ENCODE measurements at places on chromosomes 12 and 14. TPM values are rescaled to one million over a fixed set of nuclear protein-coding genes. Genes with fewer than 3 reads are reported as not detected.
A peak's percentile ranks its signal among the peaks of the same experiment; 100 is the strongest.

GRCh38 chr12:131963381-131963780 lies 13.6 kb downstream of the EP400 start:
- no peak for DNase-seq

GRCh38 chr12:132260721-132261120 lies 68.7 kb downstream of the GALNT9 start:
- DNase-seq, result peak; percentile 78

GRCh38 chr12:105573574-105573973 lies 243.1 kb downstream of the C12orf75 start:
- DNase-seq, result no peak

DNA sequence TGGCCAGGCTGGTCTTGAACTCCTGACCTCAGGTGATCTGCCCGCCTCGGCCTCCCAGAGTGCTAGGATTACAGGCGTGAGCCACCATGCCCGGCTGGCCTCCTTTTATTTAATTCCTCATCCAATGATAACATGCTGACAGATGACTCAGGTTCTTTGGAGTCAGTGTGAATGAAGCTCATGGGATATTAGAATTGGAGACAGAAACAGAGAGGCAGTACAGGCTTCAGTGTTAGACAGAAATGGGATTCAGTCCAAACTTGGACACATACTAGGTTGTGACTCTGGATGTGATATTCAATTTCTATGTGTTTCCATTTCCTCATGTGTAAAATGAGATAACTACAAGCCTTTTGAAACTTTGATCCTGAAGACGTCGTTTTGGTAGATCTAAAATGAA lies 47.3 kb downstream of the PDE3A start:
- DNase-seq, result no peak

DNA sequence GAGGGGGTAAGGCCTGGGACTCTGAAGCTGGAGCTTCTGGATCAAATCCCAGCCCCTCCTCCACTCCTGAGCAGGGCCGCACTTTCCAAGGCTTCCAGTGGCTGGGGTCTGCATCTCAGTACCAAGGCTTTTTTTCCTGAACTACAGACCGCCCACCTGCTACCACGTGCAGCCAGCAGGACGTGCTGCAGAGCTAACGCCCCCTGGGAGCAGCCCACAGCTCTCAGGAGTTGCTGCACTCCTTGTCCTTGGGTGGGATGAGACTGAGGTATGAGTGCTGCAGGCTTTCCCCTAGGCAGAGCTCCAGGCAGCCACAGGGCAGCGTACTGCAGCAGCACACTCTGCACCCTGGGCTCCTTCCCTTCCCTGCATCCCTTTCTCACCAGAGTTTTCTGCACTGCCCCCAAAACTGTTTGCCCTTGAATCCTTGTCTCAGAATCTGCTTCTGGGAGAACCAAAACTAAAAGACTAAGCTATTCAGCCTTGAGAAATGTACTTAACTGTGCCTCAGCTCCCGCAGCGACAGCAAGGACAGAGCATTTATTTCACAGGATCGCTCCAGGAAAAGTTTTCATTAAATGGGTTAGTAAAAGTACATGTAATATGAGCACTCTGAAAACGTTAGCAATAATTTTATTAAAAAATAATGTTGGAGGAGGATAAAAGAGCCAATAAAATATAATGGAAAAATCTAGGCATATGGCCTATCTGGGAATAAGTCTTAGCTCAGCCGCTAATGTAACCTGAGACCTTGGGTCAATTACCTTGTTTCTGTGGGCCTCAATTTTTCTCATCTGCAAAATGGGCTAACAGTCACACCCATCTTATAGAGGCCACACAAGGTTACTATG lies 25.5 kb downstream of the RBM19 start:
- DNase-seq, result no peak

GRCh38 chr12:112738531-112738930 lies 53.0 kb upstream of the RPH3A start:
- no peak for DNase-seq

DNA sequence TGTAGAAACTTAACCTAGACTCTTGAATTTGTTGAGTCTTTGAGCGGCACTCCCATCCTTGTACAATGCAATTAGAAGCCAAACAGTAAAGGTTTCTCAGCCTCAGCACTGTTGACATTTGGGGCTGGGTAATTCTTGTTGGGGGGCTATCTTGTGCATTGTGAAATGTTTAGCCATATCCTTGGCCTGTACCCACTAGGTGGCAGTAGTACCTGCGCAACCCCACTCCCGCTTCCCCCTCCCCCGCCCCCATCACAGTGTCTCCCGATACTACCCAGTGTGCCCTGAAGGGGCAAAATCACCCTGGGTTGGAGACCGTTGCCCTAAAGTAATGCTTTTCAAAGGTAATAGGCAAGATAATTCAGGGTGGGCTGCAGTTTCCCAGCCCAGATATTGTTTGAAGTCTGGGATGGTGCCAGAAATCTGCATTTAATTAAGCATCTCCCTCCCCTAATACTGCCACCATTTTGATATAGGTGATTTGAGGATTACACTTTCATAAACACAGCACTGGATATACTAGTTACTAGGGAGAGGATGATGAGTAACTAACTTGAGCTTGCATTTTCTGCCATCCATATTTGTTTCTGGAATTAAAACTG lies 1.8 kb downstream of the COX6A1 start:
- DNase-seq, result peak; percentile 55

- no peak for DNase-seq
Measured at GRCh38 chr14:75366963-75367362, 60.9 kb upstream of the JDP2 start.

GRCh38 chr12:47834199-47834903 lies 14.6 kb upstream of the HDAC7 start:
- no peak for DNase-seq

DNA sequence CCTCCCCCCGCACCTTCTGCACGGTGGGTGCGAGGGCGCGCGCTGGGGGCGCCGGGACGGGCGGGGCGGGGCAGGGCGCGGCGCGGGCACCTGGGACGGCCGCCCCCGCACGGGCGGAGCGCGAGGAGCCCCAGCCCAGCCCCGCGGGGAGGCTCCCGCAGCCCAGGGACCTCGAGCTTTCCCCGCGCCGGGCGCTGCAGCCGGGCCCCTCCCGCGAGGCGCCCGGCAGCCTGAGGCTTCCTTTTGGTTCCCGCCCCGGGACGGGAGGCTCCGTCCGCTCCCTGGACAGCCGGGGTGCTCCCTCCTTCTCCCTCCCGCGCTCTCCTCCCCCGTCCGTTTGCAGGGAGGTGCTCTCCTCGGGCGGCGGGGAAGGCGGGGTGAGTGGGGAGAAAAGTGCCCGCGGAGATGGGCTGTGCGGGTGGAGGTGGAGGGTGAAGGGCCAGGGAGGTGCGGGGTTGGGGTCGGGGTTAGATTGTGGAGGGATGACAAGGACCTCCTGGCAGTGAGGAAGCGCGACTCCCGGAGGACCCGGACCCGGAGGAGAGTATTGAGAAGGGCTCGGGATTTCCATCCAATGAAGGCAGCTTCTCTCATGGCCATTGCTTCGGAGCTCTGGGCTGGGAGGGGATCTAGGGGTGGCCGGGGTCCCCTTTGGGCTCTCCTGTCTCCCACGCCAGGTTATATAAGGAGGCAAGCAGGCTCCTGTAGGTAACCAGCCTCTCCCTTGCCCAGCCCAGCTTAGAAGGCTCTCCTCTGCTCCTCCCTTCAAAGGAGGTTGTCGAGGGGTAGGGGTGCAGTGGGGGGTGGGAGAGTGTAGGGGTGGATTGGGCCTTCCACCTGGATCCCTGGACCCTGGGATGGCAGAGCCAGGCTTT lies 645 bp downstream of the JDP2 start:
- DNase-seq, result peak; percentile 38

GRCh38 chr12:69660164-69660863 lies 38.8 kb downstream of the BEST3 start:
- no peak for DNase-seq

GRCh38 chr12:29599381-29599780 lies 101.9 kb upstream of the OVCH1 start:
- DNase-seq, result no peak

- DNase-seq, result no peak
Measured at GRCh38 chr14:97408503-97408902, 611.3 kb downstream of the VRK1 start.

GRCh38 chr12:84058136-84058535 lies 854.5 kb downstream of the SLC6A15 start:
- no peak for DNase-seq

DNA sequence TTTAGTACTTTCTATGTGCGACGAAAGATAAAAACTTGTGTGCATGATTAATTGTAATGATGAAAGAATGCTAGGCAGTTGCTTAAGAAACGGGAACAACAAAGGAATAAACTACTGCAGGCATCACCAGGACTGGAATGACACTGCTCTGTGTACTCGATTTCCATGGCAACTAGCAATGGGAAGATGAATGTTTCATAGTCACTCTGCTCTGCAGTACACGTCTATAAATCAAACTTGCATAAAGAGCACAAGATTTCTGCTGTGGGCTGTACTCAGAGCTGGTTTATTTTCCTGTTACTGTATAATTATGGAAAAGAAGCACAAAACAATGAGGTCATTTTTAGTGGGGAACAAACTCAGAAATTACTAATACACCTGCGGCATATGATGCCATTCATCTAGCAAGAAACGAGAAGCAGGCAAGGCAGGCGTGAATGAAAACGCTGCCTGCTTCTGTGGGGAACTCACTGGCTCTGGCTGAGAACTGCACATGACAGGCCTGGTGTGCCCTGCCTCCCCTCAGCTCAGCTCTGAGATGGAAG lies 41.8 kb downstream of the EFCAB11 start:
- peak; percentile 23 for DNase-seq

DNA sequence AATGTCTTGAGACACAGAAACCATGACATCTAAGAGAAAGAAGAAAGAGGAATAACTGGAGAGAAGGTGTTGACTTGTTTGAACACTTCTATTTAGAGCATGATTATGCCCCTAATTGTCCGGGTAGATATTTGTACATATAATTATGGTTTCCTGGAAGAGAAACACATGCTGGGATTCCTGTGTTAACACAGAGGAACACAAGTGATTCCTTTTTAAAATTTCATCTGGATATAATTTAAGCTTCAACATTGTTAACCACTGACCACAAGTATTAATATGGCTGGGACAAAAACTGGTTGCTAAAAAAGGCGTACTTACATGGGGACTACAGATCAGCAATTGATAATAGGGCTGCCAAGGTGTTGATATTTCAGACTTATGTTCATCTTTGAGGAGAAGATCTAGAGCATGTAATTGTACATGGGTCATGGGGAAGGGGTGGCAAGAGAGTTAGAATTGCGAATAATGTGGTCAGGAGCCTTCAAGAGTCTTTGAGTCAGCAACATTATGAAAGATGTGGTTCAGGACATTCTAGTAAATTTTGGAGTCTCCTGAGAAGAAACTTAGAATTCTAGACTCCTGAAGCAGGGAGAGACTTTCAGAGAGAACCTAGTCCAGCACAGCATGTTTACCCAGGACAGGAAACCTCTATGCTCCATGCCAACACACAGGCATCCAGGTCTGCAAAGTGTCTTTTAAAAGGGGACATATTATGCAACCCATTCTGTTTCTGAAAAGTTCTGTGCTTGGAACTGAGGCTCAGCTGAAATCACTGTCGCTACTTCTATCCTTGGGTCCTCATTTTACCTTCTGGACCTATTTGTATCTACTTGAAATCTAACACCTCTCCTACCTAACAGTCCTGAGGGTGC lies 56.5 kb downstream of the SLC38A1 start:
- DNase-seq, result no peak

GRCh38 chr14:96917442-96917963 lies 120.3 kb downstream of the VRK1 start:
- DNase-seq, result no peak

DNA sequence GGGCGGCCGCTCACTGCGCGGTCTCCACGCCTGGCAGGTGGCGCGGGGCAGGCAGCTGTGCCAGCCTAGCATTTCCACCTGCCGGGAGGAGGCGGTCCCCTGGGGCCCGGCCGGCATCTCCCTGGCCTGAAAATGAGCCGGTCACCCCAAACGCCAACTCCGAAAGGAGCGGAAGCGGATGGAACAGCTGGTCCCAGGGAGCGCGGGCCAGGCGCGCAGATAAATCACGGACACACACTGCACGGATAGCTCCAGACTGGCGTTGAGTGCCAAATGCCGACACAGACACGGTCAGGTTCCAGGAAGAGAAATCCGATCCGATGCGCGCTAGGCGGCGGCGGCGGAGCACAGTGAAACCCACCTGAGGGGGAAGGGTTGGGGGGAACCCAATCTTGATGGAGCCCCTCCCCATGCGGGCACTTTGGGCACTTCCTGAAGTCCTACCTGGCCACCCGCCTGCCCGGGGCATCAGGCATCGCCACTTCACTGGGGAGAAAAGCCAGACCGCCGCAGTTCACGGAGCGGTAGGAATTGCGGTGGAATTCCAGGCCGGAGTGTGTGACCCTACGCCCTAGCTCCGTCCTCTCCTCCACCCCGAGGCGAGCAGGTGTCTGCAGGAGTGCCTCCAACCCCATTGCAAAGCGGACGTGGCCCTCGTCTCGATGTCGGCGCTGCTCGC lies 624 bp upstream of the PLEKHD1 start:
- peak; percentile 28 for DNase-seq

GRCh38 chr14:66496188-66496807 lies 10.1 kb downstream of the CCDC196 start:
- DNase-seq, result no peak

CLEC9A gene
- total RNA-seq, result not detected

REC8 gene
- 23.6 TPM for total RNA-seq

VWF gene
- total RNA-seq, result 306 TPM

PRB2 gene
- not detected for total RNA-seq

FERMT2 gene
- total RNA-seq, result 50.8 TPM

PTPRB gene
- total RNA-seq, result 84.0 TPM

ARHGEF25 gene
- total RNA-seq, result 8.9 TPM

FGF23 gene
- total RNA-seq, result not detected

DAO gene
- not detected for total RNA-seq

TDRD9 gene
- 6.2 TPM for total RNA-seq

TNFAIP2 gene
- 252 TPM for total RNA-seq

TMEM233 gene
- 1.1 TPM for total RNA-seq

LUM gene
- 172 TPM for total RNA-seq

TTLL5 gene
- total RNA-seq, result 29.2 TPM

DENND5B gene
- 6.4 TPM for total RNA-seq

TSPAN19 gene
- 3.2 TPM for total RNA-seq
